Muscle of back (tissue), 13 donors: ENCODE measurements at places on chromosomes 16 and 17. TPM values are rescaled to one million over a fixed set of nuclear protein-coding genes. Genes with fewer than 3 reads are reported as not detected.

CD300H gene
- polyA plus RNA-seq, result 0.35 TPM

TEX19 gene
- polyA plus RNA-seq, result 0.20 TPM

ZFHX3 gene
- 11.1 TPM for polyA plus RNA-seq

TPSD1 gene
- not detected for polyA plus RNA-seq

CACNG1 gene
- polyA plus RNA-seq, result 186 TPM

DNAAF1 gene
- 0.11 TPM for polyA plus RNA-seq

RND2 gene
- polyA plus RNA-seq, result 0.77 TPM

ANKFN1 gene
- polyA plus RNA-seq, result 7.5 TPM

MT4 gene
- not detected for polyA plus RNA-seq

OTOP2 gene
- not detected for polyA plus RNA-seq

LSM12 gene
- polyA plus RNA-seq, result 31.8 TPM

ITGAX gene
- polyA plus RNA-seq, result 1.1 TPM

FAM20A gene
- 7.5 TPM for polyA plus RNA-seq

TEKT5 gene
- 0.10 TPM for polyA plus RNA-seq

KRT28 gene
- polyA plus RNA-seq, result not detected

YBX2 gene
- 1.9 TPM for polyA plus RNA-seq

WNT9B gene
- polyA plus RNA-seq, result 0.27 TPM

STX1B gene
- polyA plus RNA-seq, result 1.8 TPM

CPSF4L gene
- polyA plus RNA-seq, result not detected

CPHXL2 gene
- not detected for polyA plus RNA-seq

PARD6A gene
- 1.4 TPM for polyA plus RNA-seq

HID1 gene
- 5.1 TPM for polyA plus RNA-seq

SGSM2 gene
- 39.4 TPM for polyA plus RNA-seq

OR3A2 gene
- 0.24 TPM for polyA plus RNA-seq

KRTAP1-1 gene
- polyA plus RNA-seq, result not detected

FGF11 gene
- polyA plus RNA-seq, result 3.6 TPM

ENPP7 gene
- polyA plus RNA-seq, result not detected

PRSS33 gene
- not detected for polyA plus RNA-seq

PRAC1 gene
- polyA plus RNA-seq, result not detected

SAMD14 gene
- 5.4 TPM for polyA plus RNA-seq

SERPINF2 gene
- polyA plus RNA-seq, result 0.42 TPM

CACNA1H gene
- polyA plus RNA-seq, result 47.8 TPM

MT1G gene
- polyA plus RNA-seq, result not detected

RPH3AL gene
- 5.8 TPM for polyA plus RNA-seq

RBFOX1 gene
- polyA plus RNA-seq, result 62.0 TPM

MYH13 gene
- polyA plus RNA-seq, result 0.62 TPM

USP10 gene
- 65.8 TPM for polyA plus RNA-seq

FBXW10 gene
- 0.53 TPM for polyA plus RNA-seq

TBC1D28 gene
- not detected for polyA plus RNA-seq

MTHFSD gene
- 14.6 TPM for polyA plus RNA-seq

CMTM2 gene
- polyA plus RNA-seq, result 0.52 TPM

NAGS gene
- 0.34 TPM for polyA plus RNA-seq

HSDL1 gene
- 18.7 TPM for polyA plus RNA-seq

ZNF624 gene
- 7.7 TPM for polyA plus RNA-seq

GPATCH8 gene
- 31.7 TPM for polyA plus RNA-seq

PRKAR1A gene
- 396 TPM for polyA plus RNA-seq

PRCD gene
- polyA plus RNA-seq, result 3.2 TPM

HSPB9 gene
- polyA plus RNA-seq, result 0.18 TPM

KRTAP4-4 gene
- polyA plus RNA-seq, result not detected

ZPBP2 gene
- 0.20 TPM for polyA plus RNA-seq

LYZL6 gene
- polyA plus RNA-seq, result not detected

HOXB3 gene
- polyA plus RNA-seq, result 14.3 TPM

TSPAN10 gene
- 1.1 TPM for polyA plus RNA-seq

NOXO1 gene
- polyA plus RNA-seq, result 0.55 TPM

CLEC10A gene
- polyA plus RNA-seq, result 2.7 TPM
